NCI-H774 (cell line): ENCODE measurements at places on chromosomes 11 and 22.

GRCh38 chr11:78427615-78428265, 10.1 kb upstream of the GAB2 start:
- DNase-seq, result no peak

DNA sequence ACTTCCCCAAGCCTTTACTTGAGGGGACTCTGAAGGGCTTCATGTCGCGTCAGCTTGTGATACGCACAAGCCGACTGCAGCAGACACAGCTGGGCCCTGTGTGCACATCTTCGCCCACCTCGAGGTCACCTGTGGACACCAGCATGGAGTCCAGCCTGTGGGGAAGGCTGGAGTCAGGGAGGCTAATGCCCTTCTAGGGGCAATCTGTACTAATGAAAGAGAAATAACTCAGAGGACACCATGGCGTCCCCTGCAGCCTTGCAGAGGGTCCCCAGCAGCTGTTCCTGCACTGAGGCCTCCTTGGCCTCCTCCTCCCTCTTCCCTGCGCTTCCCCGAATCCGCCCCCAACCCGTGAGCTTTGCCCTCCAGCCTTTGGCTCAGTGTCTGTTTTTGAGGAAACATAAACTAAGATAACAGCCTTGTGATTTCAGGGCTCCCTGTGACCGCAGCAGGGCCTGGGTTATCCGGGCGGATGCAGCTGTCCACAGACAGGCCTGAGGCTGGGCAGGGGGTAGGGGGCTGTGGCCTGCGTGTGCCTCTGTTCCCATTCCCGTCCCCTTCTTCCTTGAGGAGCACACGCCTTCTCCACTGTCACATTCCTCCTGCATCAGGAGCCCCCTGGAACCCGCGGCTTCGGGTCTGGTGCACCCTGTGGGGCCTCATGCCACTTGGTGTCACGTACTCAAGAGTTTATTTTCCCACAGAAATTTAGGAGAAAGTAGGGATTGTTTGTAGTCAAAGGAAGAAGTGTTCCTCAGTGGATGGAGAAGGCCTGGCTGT, 25.0 kb downstream of the KRTAP5-5 start:
- DNase-seq, result no peak

DNA sequence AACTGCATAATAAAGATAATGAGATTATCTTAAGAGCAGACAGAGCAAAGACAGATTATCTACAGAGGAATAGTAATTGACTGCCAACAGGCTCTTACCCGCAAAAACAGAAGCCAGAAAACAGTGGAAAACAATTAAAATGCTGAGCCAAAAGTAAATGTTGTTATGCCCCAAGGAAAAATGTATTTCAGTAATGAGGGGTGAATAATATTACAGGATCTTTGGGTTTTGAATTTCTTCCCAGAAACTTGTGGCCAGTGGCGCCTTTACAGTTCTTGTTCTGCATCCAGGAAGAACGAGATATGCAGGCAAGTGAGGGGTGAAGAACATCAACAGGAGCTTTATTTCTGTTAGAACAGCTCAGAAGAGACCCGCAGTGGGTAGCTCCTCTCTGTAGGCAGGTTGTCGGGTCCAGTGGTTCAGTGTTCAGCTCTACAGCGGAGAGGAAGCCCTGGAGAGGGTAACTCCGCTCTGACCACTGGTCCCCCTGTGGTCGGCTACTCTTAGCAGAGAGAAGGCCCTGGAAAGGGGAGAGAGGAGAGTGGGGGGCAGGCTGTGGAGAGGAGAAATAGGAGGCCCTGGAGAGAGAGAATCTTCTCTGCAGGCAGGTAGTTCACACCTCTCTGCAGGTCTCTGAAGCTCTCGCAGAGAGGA, 51.8 kb upstream of the SC5D start:
- DNase-seq, result no peak

DNA sequence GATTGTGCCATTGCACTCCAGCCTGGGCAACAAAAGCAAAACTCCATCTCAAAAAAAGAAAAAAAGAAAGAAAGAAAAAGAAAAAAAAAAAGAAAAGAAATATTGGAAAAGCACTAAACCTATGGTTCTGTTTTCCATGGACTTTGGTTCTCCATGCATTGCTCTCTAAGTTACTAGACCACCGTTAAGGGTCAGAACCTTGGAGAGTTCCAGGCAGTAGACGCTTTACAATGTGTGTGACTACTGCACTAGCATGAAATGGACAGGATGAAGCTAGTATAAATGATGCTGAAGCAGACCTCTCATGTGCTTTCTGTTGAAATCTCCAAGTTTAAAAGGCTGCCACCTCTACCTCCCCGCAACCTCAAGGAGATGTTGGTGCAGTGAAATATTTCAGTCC, 63.5 kb downstream of the SIK2 start:
- no peak for DNase-seq

- DNase-seq, result no peak
Measured at GRCh38 chr11:62611705-62612365, 740 bp downstream of the EML3 start.

DNA sequence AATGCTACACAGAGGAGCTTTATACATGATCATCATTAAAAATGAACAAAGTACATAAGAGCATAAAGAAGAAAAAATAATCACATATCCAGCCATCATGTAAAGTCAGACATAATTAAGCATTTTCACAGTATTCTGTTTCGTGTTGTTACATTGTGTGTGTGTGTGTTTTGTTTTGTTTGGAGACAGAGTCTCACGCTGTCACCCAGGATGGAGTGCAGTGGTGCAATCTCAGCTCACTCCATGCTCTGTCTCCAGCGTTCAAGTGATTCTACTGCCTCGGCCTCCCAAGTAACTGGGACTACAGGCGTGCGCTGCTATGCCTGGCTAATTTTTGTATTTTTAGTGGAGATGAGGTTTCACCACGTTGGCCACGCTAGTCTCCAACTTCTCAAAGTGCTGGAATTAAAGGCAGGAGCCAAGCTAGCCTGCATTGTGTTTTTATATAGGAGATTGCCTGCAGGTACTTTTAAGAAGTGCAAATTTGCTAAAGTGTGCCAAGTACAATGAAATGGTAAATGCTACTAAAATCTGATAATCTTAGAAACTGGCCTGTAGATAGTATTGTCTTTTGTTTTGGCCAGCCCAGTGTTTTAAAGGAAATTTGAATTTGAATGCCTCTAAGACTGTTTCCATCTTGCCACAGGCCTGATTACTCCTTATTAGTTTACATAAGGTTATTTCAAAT, 7.8 kb downstream of the CTSC start:
- no peak for DNase-seq

DNA sequence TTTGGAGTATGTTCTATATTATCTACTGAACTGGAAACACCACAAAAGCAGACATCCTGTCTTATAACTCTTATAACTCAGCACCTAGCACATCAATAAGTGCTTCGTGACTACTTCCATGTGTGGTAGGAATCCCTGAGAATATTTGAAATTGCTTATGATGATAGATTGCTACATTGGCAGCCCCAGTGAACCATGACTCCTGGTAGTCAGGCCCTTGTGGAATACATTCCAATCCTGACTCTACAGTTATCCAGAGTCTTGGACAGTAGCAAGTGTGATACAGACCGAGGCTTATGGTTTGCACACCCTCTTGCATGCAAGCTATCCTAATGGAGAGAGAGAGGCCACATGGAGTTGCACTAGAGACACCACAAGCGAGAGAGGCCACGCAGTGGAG, 59.5 kb upstream of the PHF21A start:
- DNase-seq, result no peak
